Stimulated activated CD4-positive, alpha-beta T cell treated with anti-CD3 and anti-CD28 coated beads, TNF-alpha, amount 100 ng/mL, for 1 hour (primary cell): ENCODE measurements at places on chromosomes 4 and X.
A peak's percentile ranks its signal among the peaks of the same experiment; 100 is the strongest.

DNA sequence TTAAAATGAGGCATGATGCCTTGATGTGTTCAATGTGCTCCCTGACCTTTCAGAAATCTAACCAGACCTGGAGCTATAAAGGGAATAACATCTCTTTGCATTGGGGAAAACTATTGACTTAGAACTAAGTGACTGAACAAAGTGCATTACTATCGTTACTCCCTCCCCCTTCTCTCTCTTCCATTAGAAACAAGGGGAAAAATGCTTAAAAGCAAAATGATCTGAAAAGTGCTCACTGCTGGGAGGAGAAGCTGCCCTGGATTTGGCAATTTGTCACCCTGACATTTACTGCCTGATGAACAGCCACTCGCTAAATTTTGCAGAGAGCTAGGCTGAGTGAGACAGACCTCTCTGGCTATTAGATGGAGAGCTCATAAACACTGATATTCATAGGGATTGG, 48.6 kb upstream of the PARM1 start:
- DNase-seq, result no peak

DNA sequence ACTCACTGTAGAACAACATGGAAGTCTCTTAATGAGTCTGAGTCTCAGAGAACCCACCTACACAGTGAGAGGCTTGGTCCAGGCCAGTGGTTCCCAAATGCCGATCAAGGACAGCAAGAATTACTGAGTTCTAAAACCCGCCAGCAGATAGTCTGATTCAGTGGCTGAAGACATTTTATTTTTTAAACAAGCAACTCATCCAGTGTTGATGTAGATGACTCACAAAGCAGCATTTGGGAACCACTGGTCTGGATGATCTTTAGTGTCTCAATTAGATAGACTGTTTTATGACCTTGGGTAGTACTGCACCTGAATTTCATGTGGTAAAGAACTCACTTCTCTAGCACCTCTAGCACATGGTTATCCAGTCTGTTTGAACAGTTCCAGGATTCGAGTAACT, 193.6 kb downstream of the FBXW7 start:
- no peak for DNase-seq

DNA sequence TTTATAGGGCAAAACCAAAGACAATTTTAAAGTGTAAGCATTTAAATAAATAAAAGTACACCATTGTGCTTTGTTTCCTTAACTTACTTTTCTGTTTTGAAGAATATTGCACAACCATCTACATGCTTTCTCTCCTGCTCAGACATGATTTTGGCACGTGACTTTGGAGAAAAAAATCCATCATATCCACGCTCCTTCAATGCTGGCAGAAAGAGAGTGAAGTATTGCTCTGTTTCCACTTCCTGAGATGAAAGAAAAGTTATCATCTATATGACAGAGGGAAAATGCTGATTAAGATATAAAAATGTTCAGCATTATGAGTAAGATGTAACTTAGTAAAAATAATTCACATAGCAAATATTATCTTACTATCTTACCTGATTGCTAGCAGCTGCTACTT, 77.1 kb downstream of the CNOT6L start:
- no peak for DNase-seq

DNA sequence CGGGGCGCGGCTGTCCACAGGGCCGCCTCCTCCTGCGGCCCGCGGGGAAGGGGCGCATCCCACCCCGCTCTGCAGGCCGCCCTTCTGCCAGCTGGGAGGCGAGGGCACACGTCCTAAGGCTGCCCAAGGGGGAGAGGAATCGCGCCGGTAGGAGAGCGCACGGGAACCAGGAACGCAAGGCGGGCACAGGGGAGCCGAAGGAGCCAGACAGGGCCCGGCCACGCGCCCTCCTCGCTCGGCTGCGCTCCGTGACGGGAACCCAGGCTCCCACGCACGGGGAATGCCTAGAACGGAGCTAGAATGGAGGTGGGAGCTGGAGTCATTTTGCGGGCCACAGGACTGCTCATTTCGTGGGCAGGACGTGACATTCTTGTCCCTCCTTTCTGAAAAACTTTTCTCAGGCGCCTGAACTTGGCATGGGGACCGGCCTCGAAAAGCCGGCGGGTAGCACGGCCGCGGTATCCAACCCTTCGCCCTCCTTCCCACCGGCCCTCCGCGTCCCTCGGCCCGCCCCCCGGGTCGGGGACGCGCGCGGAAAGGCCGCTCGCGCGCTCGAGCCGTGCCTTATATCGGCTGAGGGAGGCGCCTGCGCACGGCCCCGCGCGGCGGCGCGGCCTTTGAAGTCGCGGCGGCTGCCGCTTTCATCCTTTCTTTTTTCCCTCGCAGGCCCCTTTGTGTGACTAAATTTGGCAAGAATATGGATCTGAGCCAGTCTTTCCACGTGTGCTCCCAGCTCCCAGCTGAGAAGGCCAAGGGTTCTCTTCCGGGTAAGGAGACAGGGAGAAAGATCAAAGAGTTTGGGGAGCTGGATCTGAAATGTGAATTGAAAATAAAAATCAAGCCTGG, 4.2 kb upstream of the LEF1 start:
- no peak for DNase-seq

- no peak for DNase-seq
Measured at GRCh38 chr4:11904846-11905739, 476.4 kb upstream of the HS3ST1 start.

DNA sequence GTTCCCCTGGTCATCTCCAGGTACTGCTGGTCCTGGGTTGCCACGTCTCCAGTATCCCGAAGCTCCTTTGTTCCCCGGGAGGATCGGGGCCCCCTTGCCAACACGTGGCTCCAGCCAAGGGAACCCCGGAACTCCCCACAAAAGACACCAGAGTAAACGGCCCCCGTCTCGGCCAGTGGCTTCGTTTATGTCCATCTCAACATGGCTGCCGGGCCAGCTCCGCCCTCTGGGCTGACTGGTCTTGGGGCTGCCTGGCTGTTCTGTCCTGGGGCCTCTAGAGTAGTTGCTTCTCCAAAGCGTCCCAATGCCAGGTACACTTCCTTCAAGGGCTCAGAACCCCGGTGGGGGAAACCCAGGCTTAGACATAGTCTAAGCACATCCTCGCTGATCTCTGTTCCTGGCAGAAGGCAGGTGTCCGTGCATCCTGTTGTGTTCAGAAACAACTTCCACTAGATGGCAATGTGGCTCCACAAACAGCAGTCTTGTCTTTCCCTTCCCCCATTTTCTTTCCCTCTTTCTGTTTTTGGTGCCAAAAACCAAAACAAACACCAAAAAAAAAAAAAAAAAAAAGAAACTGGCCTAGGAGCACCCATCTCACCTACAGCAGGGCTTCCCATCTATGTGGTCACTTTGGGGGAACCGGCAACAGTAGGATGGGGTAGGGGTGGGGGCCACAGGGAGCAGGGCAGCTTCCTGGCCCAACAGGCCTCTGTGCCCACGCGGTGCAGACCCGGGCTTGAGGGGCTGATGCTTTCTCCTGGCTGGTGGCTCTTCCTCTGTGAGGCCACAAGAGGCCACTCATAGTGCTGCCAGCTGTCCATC, 35.3 kb downstream of the NBDY start:
- DNase-seq, result peak; percentile 42

- DNase-seq, result no peak
Measured at GRCh38 chr4:139587446-139587845, 31.4 kb upstream of the SETD7 start.

- DNase-seq, result no peak
Measured at GRCh38 chr4:84938316-84938715, 28.2 kb downstream of the WDFY3 start.

DNA sequence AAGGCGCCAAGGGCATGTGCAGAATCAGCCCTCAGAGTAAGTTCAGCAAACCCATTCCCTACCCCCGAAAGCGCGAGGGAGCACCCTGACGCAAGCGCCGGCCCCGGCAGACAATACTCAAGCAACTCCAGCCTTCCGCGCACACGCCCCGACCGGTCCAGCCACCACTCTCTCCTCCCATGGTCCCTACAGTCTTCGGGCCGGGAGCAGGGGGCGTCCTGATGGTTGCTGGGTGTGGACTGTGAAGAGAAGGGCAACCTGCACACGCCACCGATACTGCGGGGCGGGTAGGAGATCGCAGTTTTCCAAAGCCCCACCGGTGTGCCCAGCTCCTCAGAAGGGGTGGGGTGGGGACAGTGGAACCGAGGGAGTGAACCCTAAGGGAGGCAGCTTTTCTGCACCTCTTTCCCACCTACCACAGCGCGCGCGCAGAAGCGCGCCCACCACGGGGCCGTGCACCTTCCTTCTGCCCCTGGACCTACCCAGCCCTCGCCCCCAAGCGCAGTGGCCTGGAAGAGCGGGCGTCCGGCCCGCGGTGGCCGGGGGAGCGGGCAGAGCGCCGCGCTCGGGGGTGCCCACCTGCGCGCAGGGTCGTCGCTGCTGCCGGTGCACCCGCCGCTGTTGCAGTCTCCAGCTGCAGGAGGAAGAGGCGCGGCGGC, 650.2 kb upstream of the DIPK2B start:
- no peak for DNase-seq

DNA sequence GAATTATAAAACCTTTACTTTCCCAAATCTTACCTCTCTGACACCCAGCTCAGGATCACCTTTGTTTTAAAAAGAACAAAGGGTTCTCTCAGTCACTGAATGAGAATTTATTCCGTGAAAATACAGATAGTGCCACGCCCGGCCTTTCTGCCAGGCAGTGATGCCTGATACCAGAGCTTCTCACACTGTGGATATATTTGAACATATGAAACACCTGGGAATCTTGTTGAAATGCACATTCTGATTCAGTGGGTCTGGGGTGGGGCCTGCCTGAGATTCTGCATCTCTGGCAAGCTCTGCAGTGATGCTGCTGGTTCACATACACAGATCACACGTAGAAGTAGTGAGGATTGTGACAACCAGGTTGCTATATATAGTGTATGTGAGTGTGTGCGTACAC, 46.0 kb downstream of the ELOVL6 start:
- DNase-seq, result no peak

DNA sequence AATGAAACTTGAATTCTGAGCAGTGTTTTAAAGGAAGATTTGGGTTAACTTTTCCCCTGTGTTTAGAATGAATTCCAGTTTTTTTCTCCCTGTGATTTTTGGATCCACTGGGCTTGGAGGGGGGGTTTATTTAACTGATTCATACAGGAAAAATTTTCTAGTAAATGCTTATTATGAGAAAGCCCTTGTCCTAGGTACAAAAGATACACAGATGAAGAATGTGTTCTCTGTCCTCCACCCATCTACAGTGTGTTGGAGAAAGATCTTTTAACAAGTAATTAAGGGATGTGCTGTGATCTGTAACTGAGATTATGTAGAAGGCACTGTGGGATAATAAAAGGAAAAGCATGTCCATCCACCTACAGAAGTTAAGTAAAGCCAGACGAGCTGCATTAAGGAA, 103.9 kb downstream of the STIM2 start:
- DNase-seq, result no peak

DNA sequence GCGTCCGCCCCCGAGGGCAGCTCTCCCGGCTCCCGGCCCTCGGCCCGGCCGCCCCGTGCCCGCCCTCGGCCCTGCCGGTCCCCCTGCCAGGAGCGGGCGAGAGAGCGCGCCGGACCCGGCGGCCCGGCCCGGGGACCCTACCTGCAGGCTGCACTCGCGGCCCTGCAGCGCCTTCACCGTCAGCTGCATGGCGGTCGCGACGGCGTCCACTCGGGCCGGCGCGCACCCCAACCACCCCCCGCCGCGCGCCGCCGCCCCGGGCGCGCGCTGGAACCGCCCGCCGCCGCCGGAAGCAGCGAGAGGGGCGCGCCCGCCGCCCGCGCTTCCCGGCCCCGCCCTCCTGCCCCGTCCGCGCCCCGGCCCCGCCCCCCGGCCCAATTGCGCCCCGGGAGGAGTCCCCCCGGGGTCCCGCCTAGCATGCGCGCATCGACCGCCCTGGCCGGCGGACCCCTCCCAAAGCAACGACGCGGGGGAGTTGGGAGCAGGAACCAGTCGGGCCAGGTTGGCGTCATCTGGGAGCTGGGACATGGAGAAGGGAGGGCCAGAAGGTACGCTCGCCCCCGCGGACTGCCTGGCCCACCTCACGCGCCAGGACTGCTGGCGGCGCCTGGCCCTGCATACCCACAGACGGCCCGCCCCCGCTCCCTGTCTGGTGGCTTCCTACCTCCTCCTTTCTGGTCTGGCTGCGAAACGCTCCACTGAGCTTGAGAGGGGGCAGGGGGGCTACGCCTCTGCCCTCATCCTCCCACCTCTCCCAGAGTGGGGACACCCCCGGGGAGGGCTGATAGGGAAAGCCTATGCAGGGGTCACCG, at the start of gene UBL4A:
UBL4A (minus strand) TSS at position 220 of the 812 bp plus-strand sequence; CDS start at position 189, 31 bp downstream.
- DNase-seq, result peak; percentile 42

GRCh38 chr4:2828758-2829181, 14.9 kb upstream of the ADD1 start:
- no peak for DNase-seq
